ENCODE measurements at places on chromosomes 12 and 14.
A peak's percentile ranks its signal among the peaks of the same experiment; 100 is the strongest.

GRCh38 chr12:27332407-27332713 lies 276 bp upstream of the BMAL2 start:
- no peak for DNase-seq

DNA sequence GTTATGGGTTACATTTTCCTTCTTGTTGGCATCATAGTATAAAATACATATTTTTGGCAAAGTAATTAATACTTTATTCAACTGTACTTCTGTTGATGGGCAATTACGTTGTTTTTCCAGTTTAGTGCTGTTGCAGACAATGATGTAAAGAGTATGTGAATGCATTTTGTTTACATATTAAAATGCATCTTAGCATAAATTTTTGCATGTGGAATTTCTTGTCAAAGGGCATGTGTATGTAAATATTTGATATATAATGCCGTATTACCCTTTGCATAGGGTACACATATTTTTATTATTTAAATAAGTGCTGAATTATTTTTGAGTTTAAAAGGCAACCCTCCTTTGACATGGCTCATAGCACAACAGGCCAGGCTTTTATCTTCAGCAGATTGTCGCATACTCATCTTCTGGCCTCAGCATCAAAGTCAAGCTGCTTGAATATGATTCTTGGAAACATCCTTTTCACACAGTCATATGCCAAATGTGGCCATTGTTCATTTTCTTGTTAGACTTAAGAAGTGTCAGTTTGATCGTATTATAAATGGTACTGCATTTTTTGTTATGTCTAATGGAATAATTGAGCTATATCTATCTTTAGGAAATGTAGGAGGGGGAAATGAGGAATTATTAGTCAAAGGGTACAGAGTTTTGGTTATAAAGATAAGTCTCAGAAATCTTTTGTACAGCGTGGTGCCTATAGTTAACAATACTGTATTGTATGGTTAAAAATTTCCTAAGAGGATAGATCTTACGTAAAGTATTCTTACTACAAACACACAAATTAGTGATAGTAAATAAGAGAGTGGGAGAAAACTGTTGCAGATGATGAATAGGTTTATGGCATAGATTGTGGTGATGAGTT lies 138.5 kb downstream of the FUT8 start:
- DNase-seq = no peak

DNA sequence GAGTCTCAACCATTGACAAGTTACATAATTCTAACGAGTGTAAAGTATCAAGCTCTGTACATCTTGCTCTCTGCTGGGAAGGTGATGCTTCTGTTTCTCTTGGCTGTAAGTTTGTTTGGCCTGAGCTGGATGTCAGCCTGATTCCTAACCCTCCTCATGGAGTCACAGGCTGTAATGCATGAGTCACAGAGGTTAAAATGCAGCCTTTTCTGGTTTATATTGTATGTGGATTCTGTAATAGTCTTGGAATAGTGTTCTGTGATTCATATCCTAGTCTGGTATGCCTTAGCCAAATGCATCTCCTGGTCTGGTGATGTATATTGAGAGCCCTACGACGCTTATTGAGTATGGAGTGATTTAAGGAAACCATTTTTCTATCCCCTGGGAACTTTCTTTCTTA lies 104.5 kb upstream of the FRMD6 start:
- peak; percentile 9 for DNase-seq

- no peak for DNase-seq
Observed at GRCh38 chr14:81565441-81566290, 32.0 kb upstream of the SEL1L start.

- no peak for DNase-seq
Observed at GRCh38 chr14:69688299-69688649, 76.9 kb downstream of the SUSD6 start.

DNA sequence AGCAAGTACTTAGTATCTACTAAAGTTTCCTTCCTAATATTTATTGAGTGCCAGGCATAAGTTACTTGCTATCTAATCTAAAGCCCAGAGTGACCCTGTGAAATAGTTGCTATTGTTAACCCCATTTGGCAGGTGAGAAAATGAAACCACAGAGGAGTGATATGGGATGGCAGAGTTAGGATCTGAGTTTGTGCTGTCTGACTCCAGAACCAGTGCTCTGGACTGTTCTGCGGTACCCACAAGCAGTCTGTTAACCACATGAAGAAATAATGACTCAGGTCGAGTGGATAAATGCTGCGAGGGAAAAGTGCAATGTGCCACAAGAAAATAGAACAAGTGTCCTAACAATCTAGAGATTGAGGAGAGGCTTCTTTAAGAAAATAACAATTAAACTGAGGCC lies 60.7 kb upstream of the GZMB start:
- DNase-seq = no peak

DNA sequence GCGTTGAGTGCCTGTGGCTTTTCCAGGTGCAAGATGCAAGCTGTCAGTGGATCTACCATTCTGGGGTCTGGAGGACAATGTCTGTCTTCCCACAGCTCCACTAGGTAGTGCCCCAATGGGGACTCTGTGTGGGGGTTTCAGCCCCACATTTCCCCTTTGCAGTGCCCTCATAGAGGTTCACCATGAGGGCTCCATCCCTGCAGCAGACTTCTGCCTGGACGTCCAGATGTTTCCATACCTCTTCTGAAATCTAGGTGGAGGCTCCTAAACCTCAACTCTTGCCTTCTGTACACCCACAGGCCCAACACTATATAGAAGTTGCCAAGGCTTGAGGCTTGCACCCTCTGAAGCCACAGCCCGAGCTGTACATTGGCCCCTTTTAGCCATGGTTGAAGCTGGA lies 52.9 kb downstream of the PRKCH start:
- no peak for DNase-seq

Measured in large intestine (tissue), 12 donors.